ENCODE measurements at places on chromosomes 6 and 20.

- DNase-seq: no peak
Observed at GRCh38 chr6:45376310-45377042, 1.3 kb downstream of the SUPT3H start.

- no peak for DNase-seq
Observed at GRCh38 chr6:115091461-115091860, 748.6 kb upstream of the HS3ST5 start.

GRCh38 chr6:123619156-123619555 is 17.6 kb downstream of the TRDN start:
- DNase-seq: no peak

DNA sequence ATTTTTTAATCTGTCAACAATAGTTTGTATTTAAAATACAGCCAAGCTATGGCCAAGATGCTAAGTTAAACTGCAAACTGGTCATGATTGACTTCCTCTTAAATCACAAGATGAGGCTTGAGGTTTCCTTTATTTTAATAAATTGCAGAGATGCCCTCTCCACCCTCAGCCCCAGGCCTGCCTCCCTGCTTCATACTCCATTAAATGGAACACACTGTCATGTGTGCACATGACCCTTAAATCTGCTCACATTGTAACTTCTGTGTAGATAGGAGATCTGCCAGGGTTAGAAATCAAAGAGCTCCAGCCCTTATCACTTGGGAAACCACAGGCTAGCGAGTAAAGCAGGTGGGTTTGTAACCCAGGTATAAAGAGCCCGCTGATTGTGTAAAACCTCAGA is 20.8 kb downstream of the DUSP22 start:
- no peak for DNase-seq

GRCh38 chr6:46888578-46888977 is 33.2 kb downstream of the ADGRF5 start:
- DNase-seq: no peak

Data from stimulated activated CD4-positive, alpha-beta T cell treated with anti-CD3 and anti-CD28 coated beads, Interleukin-1b, Interleukin-23, amount 100 ng/mL, for 48 hours (primary cell).